ENCODE measurements at places on chromosomes 5 and 9. TPM values are rescaled to one million over a fixed set of nuclear protein-coding genes. Genes with fewer than 3 reads are reported as not detected.

Gene TPPP
- total RNA-seq, result 7.5 TPM

- DNase-seq, result no peak
Measured at GRCh38 chr5:62794456-62794855, 215.8 kb downstream of the LRRC70 start.

- no peak for DNase-seq
Measured at GRCh38 chr9:128882677-128883603, 1.0 kb downstream of the LRRC8A start.

Gene ADAMTS19
- 5.3 TPM for total RNA-seq

- no peak for DNase-seq
Measured at GRCh38 chr9:33995449-33995848, 53.2 kb downstream of the UBAP2 start.

- no peak for DNase-seq
Measured at GRCh38 chr5:148443241-148443640, 59.5 kb downstream of the FBXO38 start.

DNA sequence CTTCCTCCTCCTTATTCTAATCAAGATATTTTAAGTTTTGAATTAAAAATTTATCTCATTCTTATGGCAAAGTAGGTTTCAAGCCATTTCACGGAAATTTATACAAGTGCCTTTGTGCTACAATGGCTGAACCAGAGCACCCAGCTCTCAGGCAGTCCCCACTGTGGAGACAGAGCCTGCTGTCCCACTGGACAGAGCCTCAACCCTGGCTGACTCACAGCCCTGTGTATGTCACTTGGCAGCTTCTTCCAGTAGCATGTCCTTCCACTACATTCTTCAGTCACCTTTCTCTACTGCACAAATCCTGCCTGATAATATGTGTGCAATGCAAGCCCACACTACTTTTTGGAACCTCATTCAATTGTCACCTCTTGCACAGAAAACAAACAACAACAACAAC is 253.1 kb downstream of the PDE4D start:
- DNase-seq, result no peak

Gene GRM6
- total RNA-seq, result not detected
